Fibroblast of skin of left quadriceps (primary cell): ENCODE measurements at places on chromosomes 4 and X.

GRCh38 chrX:115559672-115560071 is 1.3 kb upstream of the PLS3 start:
- no peak for DNase-seq

DNA sequence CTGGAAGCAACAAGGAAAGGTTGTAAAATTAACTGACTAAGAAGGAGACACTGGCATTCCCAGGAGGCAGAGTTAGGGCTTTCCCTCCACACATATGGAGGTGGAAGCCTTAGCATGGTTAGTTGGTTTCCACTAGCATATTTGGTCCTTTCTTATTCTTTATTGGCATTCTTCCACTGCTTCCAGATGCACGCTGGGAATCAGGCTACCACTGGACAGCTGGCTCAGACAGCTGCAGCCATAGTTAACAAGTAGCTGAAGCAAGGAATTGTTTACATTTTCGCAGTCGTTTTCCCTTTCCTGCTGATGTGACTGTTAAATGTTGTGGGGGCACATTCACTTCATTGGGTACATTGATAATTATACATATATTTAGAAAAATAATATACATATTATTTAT is 169.2 kb downstream of the GRIA2 start:
- DNase-seq: no peak

DNA sequence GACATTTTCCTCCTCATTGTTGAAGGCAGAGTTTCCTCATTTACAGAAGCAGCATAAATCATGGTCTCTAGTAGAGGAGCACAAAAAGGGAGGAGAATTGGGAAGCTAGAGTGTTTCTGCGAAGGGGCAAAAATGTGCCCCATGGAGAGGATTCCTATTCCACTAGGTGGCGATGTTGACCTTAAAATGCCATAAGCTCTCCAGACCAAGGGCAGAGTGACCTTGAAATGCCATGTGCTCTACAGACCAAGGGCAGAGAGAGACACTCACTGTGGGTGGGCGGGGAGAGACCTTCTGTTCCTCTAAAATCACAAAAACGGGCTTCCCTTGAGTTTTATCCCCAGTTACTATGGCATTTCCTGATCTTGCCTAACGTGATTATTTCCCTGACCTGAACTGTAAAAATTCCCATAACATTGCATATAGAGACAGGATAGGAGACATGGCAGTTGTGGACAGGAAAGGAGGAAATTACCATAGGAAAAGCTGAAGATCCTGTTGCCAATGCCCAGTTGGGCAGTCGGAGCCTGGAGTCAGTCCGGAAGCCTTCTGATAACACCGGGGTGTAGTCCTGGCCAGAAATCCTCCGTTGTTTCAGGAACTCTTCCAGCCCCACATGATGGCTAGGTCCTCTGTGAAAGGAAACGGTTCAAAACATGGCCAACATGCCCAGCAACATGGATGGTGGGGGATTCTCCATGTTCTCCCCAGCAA is 567.7 kb downstream of the MAGEB5 start:
- no peak for DNase-seq

- no peak for DNase-seq
Measured at GRCh38 chrX:111164728-111165127, 68.7 kb downstream of the PAK3 start.

GRCh38 chrX:106170318-106170717 is 2.2 kb downstream of the PWWP3B start:
- DNase-seq: no peak

DNA sequence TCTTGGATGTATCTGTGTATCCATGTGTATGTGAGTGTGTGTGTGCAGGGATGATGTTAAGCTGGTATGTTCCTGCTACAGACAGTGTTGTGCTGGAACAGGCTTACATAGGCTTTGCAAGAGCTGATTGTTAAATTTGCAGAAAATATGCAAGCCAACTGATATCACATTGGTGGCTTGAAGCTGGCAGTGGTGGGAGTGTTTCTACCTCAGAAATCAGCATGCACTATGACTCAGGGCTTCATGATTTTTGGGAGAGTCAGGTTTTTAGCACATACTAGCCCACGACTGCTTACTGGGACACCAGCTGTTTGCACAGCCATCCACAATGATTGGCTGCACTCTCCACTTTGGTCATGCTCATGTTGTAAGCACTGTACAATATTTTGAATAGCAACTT is 261.8 kb downstream of the DHX15 start:
- DNase-seq: no peak

- DNase-seq: no peak
Measured at GRCh38 chrX:44871931-44872820, 812 bp upstream of the KDM6A start.

- DNase-seq: peak; percentile 66
Measured at GRCh38 chrX:80765220-80765625, 44.5 kb downstream of the BRWD3 start.

- peak; percentile 1 for DNase-seq
Measured at GRCh38 chr4:99808260-99808857, 8.3 kb upstream of the DAPP1 start.

DNA sequence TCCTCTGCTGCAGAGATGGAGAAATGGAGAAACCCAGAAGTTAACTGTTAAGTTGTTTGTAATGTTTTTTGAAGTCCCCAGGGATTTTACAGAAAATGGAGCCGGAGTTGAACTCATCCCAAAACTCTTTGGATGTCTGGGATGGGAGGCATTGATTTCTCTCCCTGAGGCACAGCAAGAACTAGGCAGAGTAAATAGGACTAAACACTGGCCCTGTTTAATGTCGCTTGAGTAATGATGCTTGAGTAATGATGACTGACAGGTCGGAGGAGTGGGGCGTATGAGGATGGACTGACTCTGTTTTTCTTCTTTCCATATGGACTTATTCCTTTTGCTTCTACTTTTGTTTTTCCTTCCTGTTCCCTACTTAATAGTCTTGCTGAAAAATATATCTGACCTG is 69.9 kb downstream of the ARHGAP10 start:
- no peak for DNase-seq

DNA sequence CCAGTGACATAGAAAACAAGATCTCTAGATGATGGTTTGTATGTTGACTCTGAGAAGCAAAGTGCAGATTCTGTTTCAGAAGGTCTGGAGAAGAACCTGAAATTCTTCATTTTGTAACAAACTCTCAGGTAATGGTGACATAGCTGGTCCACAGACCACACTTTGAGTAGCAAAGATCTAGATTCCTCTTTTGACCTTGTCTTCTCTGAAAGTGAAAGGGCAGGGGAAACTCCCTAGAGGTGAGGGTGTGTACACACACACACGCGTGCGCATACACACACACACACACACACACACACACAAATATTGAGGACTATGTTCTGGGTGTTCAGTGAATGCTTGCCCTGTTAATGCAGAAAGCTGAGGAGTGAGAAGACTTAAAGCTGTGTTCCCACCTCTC is 110.1 kb downstream of the NHSL2 start:
- no peak for DNase-seq
